ENCODE measurements at places on chromosomes 3 and 15. TPM values are rescaled to one million over a fixed set of nuclear protein-coding genes. Genes with fewer than 3 reads are reported as not detected.

The CISH gene
- not detected for total RNA-seq

The PLA1A gene
- total RNA-seq: not detected

The CCDC54 gene
- total RNA-seq: not detected

The SLC2A2 gene
- not detected for total RNA-seq

The GCSAM gene
- total RNA-seq: 39.2 TPM

The ADCY5 gene
- total RNA-seq: not detected

The MCF2L2 gene
- 12.2 TPM for total RNA-seq

DNA sequence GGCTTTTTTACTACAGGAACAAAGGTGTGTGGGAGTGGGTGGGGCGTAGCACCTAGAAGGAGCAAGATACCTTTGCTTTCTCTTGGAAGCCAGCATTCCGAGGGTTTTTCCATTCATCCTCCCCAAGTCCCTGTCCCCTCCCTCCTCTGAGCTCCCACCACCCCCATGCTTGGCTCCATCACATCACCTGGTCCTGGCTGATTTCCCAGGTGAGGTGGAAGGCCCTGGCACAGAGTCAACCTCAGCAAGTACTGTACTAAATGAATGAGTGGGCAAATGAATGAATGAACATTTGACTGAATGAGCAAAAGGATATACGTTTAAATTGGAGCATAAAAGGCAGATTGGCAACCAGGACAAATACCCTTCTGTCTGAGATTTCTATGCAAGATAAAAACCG lies 45.4 kb downstream of the DZIP1L start:
- DNase-seq: no peak

DNA sequence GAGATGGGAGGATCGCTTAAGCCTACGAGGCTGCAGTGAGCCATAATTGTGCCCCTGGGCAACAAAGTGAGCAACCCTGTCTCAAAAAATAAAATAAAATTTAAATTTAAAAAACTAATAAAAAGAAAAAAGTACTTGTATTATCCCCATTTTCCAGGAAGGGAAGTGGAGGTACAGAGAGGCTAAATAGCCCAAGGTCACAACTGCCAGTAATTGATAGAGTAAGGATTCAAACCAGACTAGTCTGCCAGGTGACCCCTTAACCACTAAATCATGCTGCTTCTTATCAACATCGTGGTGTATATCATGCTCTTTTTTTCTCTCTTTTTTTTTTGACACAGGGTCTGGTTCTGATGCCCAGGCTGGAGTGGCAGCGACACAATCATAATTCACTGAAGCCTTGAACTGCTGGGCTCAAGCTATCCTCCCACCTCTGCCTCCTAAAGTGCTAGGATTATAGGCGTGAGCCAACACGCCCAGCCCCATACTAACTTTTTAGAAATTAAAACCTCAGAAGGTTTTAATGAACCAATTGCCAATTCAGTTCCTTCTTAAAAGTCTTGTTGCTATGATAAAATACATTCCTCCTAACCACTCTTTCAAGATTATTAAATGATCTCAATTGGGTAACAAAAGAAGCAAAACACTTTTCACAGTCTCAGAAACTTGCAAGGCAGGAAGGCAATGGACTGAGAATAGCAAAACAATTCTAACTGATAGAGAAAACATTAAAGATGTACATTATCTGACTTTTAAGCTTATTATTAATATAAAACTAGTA lies 30.5 kb downstream of the HERC1 start:
- DNase-seq: no peak

GRCh38 chr15:90160781-90161727 lies 40.1 kb upstream of the SEMA4B start:
- no peak for DNase-seq

GRCh38 chr15:79401301-79401700 lies 30.8 kb upstream of the MINAR1 start:
- DNase-seq: no peak

GRCh38 chr3:161452179-161452578 lies 44.4 kb upstream of the OTOL1 start:
- DNase-seq: no peak

DNA sequence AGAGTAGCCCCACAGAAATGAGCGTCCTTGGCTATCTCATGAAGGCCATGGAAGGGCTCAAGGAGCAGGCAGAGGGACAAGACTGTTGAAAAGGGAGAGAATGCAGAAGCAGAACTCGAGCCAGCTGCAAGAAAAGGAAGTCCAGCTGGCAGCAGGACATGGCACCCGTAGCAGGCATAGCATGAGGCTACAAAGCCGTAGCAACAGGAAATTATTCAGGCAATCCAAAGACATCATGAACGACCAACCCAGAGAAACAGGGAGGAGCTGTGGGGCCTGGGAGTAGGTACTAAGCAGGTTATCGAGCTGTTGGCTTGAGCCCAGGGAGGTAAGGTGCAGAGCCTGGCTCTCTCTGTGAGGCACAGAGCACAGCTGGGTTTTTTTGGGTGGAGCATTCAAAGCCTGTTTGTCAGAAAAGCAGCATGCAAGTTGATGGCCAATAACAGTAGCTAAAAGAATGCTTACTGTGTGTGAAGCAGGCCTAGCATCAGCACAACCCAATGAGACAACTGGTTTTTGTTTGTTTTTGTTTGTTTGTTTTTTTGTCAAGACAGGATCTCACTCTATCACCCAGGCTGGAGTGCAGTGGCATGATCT lies 144.0 kb upstream of the SMAD3 start:
- DNase-seq: no peak

GRCh38 chr15:57604507-57604906 lies 12.8 kb downstream of the MYZAP start:
- DNase-seq: no peak

DNA sequence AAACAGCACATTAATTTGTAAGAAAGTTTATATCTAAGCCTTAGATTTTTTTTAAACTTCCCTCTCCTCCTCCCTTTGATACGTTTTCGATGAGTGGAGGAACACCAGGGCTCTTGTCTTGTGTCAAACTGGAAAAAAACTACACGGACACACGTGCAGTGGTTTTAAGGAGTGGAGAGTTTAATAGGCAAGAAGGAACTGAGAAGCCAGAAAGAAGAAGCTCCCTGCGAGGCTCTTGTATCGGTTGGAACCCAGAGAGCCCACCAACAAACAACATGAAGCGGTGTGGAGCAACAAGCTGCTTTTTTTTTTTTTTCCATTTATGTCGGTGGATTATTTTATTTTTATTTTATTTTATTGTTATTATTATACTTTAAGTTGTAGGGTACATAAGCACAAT lies 18.6 kb downstream of the NDUFB4 start:
- DNase-seq: no peak

GRCh38 chr3:94596887-94597566 lies 534.2 kb downstream of the NSUN3 start:
- no peak for DNase-seq
